ENCODE measurements at places on chromosomes 3 and 15. TPM values are rescaled to one million over a fixed set of nuclear protein-coding genes. Genes with fewer than 3 reads are reported as not detected.
A peak's percentile ranks its signal among the peaks of the same experiment; 100 is the strongest.

Gene SHC4
- 2.4 TPM for polyA plus RNA-seq

- DNase-seq, result no peak
These were observed 247.2 kb downstream of the SHQ1 start for GRCh38 chr3:72601060-72601459.

- DNase-seq, result no peak
These were observed 107.7 kb downstream of the EDEM1 start for GRCh38 chr3:5295191-5295690.

Gene ITPKA
- polyA plus RNA-seq, result 1.6 TPM

GRCh38 chr15:92937901-92938300, 37.8 kb downstream of the CHD2 start:
- no peak for DNase-seq

GRCh38 chr3:183540501-183541234, 14.8 kb downstream of the KLHL6 start:
- no peak for DNase-seq

Gene SPINK8
- polyA plus RNA-seq, result not detected

DNA sequence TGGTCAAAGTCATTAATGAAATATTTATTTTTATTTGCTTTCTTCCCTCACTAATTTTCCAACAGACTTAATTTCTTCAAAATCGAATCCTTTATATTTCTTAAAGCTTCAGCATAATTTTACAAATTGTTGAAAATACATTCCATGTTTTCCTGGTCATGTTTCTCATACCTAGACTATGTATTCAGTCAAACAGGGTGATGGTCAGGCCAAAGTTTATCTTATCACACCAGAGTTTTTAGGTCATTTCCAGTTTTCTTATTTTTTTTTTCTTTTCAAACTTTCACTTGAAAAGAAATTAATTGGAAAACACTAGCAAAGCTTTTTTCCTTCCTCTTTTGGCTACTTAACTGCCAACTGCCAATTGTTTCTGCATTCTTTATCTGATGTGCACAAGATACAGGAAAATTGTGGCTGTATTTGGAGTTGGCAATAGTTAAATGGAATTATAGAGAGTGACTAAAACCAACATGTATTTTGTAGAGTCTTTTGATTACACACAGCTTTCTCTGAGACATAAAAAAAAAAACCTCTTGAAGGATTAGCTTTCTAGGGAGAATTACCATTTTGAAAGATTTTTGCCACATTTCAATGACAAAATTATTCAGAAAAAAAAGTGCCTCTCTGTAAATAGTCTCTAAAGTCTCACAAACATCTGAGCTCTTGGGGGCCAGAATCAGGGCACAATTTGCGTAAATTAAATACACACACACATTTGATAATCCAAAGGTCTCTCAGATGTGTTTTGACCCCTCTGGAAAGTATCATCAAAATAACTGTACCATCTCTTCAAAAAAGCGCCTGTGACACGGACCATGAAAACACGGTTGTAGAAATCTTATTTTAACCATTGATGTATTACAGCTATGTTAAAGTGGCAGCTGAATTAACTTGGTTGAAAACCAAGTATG, 603.2 kb upstream of the KCNMB2 start:
- DNase-seq, result no peak

Gene UBAP1L
- 1.4 TPM for polyA plus RNA-seq

DNA sequence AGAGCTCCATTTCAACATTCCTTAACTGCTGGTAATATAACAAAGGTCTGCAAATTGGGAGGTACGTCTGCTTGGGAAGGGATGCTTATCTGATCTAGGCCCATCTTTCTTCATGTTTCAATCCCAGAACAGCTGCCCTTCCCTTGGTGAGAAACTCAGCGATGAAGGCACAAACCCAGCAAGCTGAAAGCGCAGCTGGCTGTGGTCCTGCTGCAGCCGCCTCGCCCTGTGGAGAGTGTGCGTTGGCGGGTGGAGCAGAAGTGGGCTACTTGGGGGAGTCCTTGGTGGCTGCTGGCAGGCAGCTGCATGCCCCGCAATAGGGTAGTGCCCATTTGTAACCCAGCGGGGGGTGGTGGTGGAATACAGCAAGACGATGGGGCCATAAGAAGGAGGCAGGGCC, 160.6 kb upstream of the WNT5A start:
- DNase-seq, result peak; percentile 60

DNA sequence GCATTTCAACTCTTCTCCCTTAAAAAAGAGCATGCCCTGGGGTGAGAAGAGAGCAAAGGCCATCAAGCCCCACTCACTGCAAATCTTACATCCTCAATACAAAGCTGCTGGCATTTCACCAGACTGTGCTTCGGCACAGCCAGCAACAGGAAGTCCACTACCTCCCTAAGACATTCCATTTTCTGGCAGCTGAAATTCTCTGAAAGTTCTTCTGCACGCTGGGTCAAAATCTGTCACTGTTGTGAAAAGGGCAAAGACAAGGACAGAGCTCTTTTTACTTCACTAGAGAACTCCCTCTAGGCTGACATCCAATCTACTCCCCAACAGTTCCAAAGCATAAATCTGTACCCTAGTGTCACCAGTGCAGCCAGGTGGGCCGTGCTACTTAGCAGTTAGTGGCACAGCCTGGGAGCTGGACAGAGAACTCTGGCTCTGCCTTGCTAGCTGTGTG, 6.3 kb downstream of the MTMR10 start:
- DNase-seq, result no peak

DNA sequence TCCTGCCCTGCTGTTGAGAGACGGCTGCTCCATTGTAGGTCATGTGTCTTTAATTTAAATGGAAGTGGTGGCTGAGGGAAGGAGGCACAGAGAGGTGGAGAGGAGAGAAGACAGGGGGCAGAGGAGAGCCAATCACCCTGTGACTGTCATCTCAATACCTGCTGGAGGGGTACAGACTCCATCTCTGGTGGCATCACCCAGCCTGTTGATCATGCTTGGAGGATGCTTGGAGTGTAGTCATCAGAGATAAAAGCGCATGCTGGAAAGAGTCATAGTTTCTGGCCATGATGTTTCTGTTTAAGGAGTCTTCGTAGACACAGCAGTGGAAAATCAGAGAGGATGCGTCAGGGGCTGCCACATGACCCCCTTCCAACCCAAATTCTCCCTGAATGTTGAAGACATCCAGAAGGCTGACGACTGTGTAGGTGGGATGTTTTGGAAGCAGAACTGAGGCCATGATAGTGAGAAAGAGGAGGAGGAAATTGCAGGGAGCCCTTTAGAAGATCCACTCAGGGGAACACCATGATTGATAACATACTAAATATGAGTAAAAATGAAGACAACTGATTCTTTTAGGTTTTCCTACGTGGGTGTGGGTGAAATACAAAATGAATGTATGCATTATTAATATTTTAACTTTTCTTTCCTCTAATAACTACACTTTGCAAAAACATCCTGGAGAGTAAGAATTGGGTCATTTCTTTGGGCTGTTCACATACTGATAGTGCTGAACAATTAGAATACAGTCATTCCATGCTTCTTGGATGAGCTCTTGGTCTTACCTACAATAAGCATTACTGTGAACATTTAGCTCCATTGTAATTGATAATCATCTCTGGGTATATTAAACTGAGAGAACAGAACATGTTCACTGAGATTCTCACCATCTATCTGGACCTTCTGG, 210.6 kb upstream of the ATP10A start:
- no peak for DNase-seq

- no peak for DNase-seq
These were observed 46.8 kb downstream of the DMXL2 start for GRCh38 chr15:51575775-51576174.

GRCh38 chr15:55989383-55989782, 4.0 kb downstream of the NEDD4 start:
- DNase-seq, result no peak

GRCh38 chr3:171200750-171201088, 174.2 kb upstream of the SLC2A2 start:
- no peak for DNase-seq

Gene C3orf80
- 0.16 TPM for polyA plus RNA-seq

Gene TM4SF1
- polyA plus RNA-seq, result 130 TPM

- DNase-seq, result no peak
These were observed 457.1 kb downstream of the MFSD1 start for GRCh38 chr3:159258934-159259333.

DNA sequence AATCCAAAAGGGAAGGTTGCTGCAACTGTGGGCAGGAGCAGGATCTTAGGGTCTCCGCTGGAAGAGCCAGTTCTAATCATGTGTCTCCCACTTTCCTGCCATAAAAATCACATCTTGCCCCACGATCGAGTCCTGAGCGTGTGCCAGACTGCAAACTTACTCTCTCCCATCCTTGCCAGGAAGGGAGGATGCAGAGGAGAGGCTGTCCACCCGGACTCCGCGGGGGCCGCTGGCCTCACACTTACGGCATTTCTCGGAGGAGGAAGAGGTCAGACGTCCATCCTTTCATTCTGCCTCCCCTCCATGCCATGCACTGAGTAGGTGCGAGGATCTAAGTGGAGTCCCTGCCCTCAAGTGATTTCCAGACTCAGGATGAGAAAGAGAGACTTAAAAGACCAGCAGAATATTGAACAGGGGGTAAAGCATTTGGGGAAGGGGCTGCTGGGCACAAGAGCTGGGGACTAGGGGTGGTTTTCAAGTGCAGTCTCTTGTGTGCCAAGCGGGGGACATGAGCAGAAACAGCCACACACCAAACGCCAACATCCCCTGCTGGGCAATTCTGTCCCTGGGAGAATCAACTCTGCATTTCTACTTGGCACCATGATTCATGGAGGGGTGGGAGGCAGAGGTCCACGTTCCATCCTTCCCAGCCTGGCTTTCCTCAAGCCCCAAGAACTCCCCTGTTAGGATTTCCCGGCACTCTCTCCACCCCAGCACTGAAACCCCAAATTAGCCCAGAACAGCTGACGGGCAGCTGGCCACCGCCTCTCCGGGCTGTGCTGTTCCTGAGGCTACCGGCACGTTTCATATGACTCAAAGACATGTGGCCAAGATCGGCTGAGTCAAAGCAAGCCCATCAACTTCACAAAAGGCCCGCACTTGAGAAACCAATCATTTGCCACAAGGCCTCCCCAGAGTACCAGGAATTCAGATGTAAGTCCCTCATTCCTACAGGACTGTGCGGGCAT, 11.6 kb downstream of the OXTR start:
- no peak for DNase-seq

All from right cardiac atrium (tissue), 5 donors.